ENCODE measurements at places on chromosomes 1 and 21. TPM values are rescaled to one million over a fixed set of nuclear protein-coding genes. Genes with fewer than 3 reads are reported as not detected.

- DNase-seq, result no peak
Measured at GRCh38 chr21:41684381-41685245, 82.2 kb downstream of the RIPK4 start.

DNA sequence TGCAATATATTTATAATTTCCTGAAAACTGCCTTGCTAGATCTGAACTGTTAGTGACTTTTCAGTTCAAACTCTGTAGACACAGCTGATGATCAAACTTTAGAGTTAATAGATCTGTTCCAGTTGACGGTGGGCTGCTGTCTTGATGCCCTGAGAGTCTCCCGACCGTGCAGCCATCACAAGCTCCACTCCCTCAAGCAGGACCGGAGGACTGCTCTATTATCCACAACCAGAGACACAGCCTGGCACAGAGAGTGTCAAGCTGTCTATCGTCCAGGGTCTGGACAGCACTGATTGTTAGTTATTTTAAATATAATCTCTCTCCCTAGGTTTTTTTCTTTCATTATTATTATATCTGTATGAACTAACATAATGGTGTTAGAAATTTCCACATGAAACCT lies 8.0 kb downstream of the CHODL start:
- DNase-seq, result no peak

GRCh38 chr1:156973417-156973816 lies 53.0 kb downstream of the LRRC71 start:
- DNase-seq, result no peak

DNA sequence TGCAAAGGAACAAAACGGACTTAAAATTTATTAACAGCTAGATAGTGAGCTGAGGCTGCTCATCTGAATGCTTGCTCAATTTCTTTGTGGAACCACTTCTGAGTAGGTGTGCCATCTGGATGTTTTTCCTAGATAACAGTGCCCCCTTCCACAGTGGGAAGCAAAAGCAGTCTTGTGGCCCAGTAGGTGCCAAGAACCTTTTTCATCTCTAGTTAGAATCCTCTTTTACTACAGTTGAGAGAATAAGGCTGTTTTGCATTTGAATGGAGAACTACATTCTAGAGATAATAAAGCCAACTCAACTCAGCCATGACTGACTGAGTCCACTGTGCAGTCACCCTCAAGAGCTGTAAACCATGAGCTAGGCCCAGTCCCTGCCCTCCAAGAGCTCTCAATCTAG lies 13.3 kb downstream of the F3 start:
- no peak for DNase-seq

- no peak for DNase-seq
Measured at GRCh38 chr1:64632936-64633335, 111.9 kb upstream of the RAVER2 start.

DNA sequence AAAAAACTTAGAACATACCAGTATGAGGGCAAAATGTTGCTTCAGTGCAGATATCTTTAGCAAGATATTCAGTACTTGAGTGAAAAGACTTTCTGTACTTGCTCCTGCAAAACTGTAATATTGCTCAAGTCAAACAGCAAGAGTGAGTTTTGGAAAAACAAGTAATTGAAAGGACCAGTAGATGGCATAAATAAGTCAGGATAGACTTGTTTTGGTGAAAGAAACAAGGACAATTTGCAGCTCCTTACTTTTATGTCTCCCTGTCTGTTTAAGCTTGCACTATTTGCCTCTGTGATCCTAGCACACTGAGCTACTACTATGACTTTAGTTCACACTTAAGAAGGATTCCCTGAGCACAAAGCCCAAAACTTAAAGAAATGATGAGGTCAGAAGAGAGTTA lies 39.1 kb downstream of the IFI44 start:
- DNase-seq, result no peak

- DNase-seq, result no peak
Measured at GRCh38 chr1:112713466-112714312, 1.4 kb downstream of the PPM1J start.

DNA sequence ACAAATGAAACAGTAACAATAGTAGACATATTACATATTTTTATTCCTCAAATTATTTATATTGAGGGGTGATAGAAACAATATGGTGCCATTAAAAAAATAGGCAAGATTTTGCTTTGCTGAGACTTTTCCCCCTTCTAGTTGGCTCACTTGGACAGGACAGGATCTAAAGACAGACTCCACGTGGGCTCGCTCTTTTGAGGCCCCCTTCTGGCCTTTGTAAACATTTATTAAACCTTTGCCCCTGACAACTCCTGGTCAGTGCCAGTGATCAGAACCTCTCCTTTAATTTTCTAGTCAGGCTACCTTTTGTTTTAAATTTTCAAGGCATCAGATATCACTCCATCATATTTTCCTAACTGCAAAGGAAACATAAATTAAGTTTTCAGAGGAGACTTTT lies 49.7 kb upstream of the IFI44L start:
- DNase-seq, result no peak

Gene TESK2
- polyA plus RNA-seq, result 3.5 TPM

Gene GRHL3
- polyA plus RNA-seq, result 7.8 TPM

Gene NR5A2
- polyA plus RNA-seq, result 2.8 TPM

Gene SDC3
- 29.1 TPM for polyA plus RNA-seq

Measured in left renal pelvis (tissue), 4 donors.